Osteoblast (primary cell): ENCODE measurements at places on chromosomes 6 and 20. TPM values are rescaled to one million over a fixed set of nuclear protein-coding genes. Genes with fewer than 3 reads are reported as not detected.

The HLA-DQA2 gene
- not detected in 2 replicates for total RNA-seq

The PI16 gene
- total RNA-seq: 1.8 TPM in 2 replicates

The CALHM6 gene
- total RNA-seq: 0.72 and 0.88 TPM in 2 replicates

The RTN4IP1 gene
- total RNA-seq: 4.4 and 5.1 TPM in 2 replicates

The SNAP25 gene
- total RNA-seq: 1.8 TPM in 2 replicates

The TTBK1 gene
- under 0.01 TPM in 1 of 2 replicates, not detected in the other for total RNA-seq
